ENCODE measurements at places on chromosomes 12 and 14. TPM values are rescaled to one million over a fixed set of nuclear protein-coding genes. Genes with fewer than 3 reads are reported as not detected.

Gene TNS2
- 21.9 TPM for total RNA-seq

Gene PLEKHD1
- under 0.01 TPM for total RNA-seq

Gene IL26
- not detected for total RNA-seq

Gene IAPP
- not detected for total RNA-seq

Gene SCN8A
- 0.52 TPM for total RNA-seq
